Stimulated activated CD8-positive, alpha-beta memory T cell treated with anti-CD3 and anti-CD28 coated beads, Interleukin-4, amount 100 ng/mL, for 4 hours (primary cell): ENCODE measurements at places on chromosomes 11 and 22.

GRCh38 chr11:19253153-19253745 lies 12.5 kb upstream of the E2F8 start:
- no peak for DNase-seq

GRCh38 chr11:13043912-13044628 lies 35.0 kb downstream of the RASSF10 start:
- DNase-seq: no peak

DNA sequence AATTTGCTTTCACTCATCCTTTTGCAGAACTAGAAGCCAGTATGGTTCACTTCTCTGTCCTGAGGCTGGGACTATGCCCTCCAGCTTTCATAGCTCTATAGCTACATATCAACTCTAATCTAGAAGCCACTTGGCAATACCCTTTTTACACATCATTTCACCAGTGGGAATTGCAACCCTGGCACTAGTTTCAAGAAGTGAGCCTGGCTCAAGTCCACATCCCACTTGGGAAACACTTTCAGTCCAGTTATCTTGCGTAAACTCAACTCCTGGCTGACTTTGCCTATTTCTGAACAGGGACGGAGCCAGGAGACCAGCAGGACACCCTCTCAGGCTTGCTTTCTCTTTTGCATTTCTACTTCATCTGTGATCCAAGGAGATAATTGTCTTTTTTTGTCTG lies 19.9 kb upstream of the FAT3 start:
- no peak for DNase-seq

- DNase-seq: no peak
Observed at GRCh38 chr11:65958291-65958690, 3.2 kb upstream of the SART1 start.

DNA sequence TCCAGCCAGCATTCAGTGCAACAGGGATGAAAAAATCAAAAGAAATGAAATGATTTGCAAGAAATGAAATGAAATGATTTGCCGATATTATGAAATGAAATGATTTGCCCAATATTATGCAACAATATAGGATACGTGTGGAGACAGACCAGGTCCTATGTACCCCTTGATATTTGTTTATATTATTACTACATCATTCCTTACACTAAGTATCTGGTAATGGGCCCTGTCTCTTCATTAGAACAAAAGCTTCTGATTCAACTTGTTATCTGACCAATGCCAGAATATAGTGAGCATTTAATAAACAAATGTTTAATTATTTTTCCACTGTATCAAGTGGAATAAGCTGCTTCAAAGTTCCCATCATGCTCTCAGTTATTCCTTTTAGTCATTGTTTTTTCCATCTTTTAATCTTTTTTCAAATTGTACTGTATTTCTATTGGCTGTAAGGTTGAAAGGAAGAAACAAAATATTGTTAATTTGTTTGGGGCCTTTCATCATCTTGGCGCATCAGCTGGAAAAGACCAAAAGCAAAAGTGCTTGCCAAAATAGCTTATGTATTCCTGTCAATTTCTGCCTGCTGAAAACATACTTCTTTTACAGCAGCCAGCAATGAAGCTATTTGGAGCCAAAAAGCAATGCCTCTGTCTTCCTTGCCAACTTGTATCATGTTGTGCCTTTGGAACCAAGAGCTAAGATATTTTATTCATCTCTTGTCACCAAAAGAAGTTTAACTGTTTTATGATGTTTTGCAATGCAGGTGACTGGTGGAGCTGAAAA lies 2314.9 kb downstream of the LRRC4C start:
- no peak for DNase-seq

DNA sequence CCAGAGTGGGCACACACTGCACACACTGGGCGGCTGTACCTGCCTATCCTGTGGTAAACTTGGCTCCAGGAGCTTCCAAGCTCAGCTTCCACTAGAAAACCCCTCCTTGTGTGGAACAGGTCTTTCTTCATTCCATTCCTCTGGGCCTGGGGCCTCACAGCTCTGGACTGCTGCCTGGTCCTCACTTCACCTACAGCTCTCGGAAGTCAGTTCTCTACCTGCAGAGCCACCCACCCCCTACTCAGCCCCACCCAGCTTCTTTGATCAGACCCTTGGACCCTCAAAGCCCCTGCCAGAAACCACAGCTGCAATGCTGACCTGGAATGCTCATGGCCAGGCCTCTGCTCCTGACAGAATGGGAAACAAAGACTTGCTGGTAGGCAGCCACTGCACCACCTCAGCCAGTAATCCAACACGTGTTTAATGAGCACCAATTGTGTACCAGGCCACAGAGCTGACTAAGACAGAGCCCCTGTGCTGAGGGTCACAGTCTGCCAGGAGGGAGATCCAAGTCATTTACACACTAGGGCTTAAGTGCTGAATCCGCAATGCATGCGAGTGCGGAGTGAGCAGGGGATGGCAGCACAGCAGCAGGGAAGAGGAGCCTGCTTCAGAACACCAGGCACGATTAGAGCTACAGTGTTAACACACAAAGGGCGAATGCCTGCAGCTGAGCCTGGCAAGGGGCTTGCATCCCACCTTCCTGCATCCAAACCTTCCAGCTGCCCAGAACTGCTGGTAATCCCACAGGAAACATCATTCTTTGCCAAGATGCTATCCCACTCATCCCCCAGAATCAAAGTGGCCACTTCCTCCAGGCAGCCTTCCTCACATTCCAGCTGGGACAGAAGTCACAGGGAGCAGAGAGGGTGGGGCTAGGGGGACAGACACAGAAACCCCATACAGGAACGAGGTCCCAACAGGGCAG lies 4.6 kb downstream of the GNB1L start:
- DNase-seq: no peak

- DNase-seq: no peak
Observed at GRCh38 chr11:114239753-114240161, 56.4 kb upstream of the NNMT start.

DNA sequence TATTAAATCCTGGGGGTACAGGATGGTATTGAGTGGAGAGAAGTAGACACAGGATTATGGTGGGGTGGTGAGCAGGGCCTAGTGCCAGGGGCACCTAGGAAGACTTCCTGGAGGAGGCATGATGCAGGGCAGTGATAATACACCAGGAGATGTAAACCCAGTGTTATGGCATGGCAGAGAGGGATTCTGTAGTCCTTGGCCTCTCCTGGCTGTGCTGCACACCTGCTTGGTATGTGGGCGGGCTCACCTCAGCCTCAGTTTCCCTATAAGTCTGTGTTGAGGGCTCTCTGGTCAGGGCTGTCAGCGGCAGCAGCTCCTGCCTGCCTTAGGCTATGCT lies 2.2 kb downstream of the PDXP start:
- DNase-seq: no peak

GRCh38 chr11:73143126-73143838 lies 1.2 kb upstream of the FCHSD2 start:
- DNase-seq: no peak

- no peak for DNase-seq
Observed at GRCh38 chr11:123484448-123484847, 54.4 kb downstream of the GRAMD1B start.

DNA sequence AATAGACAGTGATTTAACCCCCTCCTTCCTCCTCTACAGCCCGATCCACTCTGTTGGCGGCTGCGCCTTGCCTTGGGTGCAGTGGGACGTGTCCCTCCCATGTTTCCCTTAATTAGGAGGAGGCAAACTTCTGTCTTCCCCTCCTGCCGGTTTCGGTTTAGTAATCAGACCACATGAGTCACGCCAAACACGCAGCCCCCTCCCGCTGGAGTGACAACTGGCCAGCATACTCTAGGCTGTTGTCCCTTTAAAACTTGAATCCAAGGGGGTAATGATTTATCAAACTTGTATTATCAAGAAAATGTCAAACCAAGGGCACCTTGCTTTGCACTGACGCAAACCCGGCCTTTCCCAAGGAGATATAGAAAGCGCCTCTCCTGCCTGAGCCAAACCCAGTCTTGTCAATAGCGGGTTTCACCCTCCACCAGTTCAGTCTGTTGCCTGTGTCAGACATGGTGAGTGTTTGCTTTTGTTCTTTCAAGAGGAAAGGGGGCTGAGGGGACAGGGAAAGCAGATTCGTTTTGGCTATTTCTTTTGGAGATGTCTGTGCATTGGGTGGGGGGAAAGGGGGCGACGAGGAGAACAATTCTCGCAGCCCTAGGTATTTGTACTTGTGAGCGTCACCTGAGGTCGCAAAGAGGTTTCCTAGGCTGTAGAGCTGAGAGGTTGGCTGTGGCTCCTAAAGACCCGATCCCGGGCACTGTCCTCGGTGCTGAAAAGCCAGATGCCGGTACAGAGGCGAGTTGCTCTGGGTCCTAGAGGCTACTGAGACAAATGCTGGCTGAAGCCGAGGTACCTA lies at the start of gene SLC6A5:
Gene SLC6A5, plus strand, starts transcription at position 388 of the 799 bp plus-strand sequence. Its CDS starts 65 bp downstream, at position 453.
- no peak for DNase-seq

GRCh38 chr11:107683807-107684206 lies 28.0 kb downstream of the SLN start:
- no peak for DNase-seq

GRCh38 chr11:32087597-32087996 lies 3.3 kb upstream of the RCN1 start:
- DNase-seq: no peak

GRCh38 chr22:49906799-49907290 lies 11.4 kb downstream of the ALG12 start:
- DNase-seq: no peak

DNA sequence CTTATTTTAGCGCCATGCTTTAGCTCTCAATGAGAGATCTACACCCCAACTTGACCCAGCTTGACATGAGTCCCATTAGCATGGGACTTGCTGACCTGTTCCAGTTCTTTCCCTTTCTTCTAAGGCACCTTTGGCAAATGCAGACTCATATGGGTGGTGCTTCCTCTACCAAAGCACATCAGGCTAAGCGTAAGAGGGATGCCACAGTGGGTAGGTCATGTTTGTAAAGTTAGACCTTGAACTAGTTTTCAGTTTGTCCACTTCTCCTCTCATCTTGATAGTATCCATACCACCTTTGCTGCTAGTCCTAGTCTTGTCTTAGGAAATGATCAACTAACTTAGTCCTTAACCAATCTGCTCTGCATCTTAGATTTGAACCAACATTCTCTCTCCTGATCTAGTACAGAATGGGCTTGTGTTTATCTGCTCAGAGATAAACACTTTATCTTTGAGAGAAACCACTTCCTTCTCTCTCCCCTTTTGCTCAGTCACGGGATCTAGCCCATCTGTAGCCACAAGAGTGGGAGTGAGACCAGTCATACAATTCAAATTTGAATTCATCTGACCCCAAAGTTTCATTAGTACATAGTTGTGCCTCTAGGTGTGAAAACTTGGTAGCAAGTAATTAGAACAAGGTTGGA lies 72.1 kb upstream of the CD44 start:
- DNase-seq: no peak

GRCh38 chr11:41334007-41334933 lies 125.2 kb downstream of the LRRC4C start:
- no peak for DNase-seq

DNA sequence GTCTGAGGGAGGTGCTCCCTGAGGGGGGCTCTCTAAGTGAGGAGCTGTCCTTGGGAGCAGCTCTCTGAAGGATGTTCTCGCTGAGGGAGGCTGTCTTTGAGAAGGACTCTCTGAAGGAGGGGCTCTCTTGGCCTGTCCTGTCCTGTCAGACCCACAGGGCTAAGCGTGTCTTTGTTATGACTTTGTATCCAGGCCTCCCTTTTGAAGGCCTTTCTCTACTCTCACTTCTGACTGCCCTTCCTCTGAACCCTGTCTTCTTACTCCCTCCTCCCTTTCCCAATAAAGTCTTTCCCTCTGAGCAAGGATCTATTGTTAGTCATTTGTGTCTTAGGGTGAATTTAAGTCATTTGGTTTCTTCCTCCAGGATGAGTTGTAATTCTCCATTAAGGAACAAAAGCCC lies 330.1 kb upstream of the PLET1 start:
- no peak for DNase-seq

DNA sequence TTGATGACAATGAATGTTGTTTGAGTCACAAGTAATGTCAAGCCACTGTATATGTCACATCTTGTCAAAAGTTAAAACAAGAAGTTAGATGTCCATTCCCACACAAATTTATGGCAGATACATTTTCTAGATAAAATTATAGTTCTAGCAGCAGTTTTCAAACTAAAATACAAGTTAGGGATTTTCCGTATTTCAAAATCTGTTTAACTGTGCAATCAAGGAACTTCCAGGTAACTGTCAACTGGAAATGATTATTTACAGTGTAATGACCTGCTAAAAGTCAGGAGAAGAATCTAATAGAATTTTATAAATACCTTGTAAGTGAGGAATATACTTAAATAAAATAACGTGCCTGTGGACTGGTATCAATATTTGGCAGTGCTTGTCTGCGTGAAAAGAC lies 111.5 kb downstream of the PDE3B start:
- DNase-seq: no peak

GRCh38 chr22:39456522-39457197 lies at the start of gene MGAT3:
TSS of gene MGAT3 (plus strand) at chr22:39457012. CDS start at chr22:39487348, 30,336 bp downstream.
- no peak for DNase-seq

DNA sequence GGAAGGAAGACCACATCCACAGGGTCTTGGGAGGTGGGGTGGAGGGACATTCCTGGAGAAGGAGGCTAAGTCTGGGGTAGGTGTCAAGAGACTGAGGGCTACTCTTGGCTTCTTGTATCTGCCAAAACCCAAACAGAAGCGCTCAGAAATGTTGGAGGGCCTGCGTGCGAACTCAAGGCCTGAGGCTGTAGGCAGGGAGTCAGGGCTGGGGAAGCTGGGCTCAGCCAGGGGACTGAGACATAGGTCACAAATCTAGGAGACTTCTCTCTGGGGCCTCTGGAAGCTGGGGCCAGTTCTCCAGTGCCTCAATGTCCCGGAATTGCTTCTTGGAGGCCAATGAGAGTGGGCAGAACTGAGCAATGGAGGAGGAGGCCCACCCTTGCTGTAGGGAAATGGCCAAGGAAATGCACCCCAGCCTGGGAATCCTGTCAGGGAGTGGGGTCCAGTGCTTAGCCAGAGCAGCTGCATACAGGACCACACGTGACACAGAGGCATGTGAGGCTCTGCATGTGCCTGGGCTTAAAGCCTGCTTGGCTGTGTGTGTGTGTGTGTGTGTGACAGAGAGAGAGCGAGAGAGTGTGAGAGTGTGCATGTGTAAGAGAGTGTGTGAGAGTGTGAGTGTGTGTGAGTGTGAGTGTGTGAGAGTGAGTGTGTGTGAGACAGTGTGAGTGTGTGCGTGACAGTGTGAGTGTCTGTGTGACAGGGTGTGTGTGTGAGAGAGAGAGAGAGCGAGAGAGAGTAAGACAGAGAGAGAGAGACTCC lies 141.3 kb downstream of the ST3GAL4 start:
- DNase-seq: no peak

DNA sequence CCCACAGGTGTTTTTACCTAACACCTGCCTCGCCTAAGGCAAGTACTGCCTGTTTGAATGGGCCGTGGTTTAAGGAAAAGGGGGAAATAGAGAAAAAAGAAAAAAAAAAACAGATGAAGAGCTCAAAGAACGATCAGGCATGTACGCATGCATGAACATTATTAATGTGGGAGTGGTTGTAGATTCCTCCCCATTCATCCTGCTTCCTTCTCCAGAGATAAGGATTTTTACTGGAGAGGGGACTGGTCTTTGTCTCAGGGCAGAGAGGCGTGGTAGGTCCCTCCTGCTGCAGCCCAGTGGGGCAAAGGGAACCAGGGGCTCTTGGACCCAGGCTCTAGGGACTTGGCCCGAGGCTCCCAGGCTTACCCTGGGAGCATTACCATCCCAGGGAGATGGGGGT lies 23.1 kb downstream of the RPS6KA4 start:
- DNase-seq: no peak

GRCh38 chr11:133070791-133071190 lies 461.5 kb downstream of the OPCML start:
- no peak for DNase-seq
